BJ (cell line): ENCODE measurements at places on chromosomes 6 and 20. TPM values are rescaled to one million over a fixed set of nuclear protein-coding genes. Genes with fewer than 3 reads are reported as not detected.
A peak's percentile ranks its signal among the peaks of the same experiment; 100 is the strongest.

DNA sequence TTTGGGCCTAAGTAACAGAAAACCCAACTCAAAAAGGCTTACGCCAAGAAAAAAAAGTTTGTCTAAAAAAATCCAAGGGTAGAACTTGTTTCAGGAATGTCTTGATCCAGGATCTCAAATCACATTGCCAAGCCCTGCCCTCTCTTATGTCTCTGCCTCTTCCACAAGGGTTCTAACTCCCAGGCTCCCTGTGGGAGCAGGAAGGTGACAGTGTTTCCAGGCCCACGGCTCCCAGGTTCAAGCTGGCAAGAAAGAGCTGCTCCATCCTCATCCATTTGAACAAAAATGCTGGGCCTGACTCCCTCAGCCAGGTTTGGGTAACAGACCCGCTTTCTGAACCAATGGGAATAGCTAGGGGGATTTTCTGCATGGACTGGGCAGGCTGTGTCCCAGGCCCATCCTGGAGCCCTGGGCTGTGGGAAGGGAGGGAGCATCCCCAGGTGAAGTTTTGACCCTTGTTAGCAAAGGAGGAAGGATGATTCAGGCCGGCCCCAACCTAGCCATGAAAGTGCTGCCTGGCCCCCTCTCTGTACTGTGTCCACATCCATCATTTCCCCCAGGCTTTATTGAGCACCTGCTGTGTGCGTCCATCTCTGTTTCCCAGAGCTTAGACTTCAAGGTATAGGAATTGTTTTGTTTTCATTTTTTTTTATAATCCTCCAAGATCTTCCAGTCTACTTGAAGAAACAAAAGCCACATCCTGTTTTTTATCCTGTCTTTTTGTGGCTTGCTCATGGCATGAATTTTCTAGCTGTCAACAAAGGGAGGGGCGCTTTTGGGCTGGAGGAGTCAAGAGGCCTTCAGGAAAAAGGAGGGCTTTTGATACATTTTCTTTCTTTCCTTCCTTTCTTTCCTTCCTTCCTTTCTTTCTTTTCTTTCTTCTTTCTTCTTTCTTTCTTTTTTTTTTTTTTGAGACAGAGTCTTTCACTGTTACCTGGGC lies 159.8 kb downstream of the TFAP2C start:
- no peak for DNase-seq

- DNase-seq: no peak
Observed at GRCh38 chr6:121670511-121670910, 235.1 kb downstream of the GJA1 start.

- no peak for DNase-seq
Observed at GRCh38 chr6:34115403-34115795, 30.5 kb downstream of the GRM4 start.

- no peak for DNase-seq
Observed at GRCh38 chr20:35767683-35768481, 3.9 kb upstream of the PHF20 start.

DNA sequence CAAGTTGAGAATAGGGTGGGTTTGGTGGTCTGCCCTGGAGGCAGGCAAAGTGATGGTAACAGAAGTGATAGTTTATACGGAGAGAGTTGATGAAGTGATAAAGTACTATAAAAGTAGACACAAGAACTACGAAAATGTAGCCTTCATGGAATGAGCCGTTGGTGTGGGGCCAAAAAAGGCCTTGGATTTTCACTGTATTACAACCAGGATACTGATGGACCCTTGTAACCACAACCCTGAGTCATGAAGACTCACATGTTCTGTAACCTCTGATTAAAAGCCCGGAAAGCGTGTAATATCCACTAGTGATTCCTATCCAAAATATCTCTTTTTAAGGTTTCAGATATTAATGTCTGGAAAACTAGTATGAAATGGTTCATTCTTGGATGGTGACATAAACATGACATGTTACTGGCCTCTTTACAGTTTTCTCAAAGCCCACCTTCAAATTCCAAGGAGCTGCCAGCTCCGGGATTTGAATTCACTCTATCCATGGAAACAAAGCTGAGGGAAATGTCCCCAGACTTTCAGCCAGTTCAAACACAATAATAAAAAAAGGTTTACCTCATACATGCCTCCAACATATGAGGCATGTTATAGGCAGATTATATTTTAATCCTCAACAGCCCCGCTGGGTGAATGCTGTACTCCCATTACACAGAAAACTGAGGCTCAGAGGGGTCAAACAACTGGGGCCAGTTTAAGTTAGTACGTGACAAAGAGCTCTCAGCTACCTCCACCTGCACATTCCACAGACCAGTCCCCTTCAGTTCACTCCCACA lies 55.4 kb downstream of the MRPL14 start:
- peak; percentile 82 for DNase-seq

GRCh38 chr20:23308908-23309307 lies 41.7 kb upstream of the NXT1 start:
- DNase-seq: no peak

DNA sequence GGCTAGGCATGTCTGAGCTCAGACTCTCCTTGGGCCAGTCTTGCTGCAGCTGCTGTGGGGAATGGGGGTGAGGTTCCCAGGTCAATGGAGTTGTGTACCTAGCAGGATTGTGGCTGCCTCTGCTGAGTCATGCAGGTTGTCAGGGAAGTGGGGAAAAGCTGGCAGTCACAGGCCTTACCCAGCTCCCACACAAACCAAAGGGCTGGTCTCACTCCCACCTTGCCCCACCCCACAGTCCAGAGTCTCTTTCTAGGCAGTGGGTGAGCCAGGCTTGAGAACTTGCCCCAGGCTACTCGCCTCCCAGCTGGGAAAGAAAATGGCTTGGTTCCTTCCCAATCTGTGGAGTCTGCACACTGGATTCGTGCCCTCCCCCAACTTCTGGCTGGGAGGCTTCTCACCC lies 65.7 kb downstream of the SCP2D1 start:
- no peak for DNase-seq

DNA sequence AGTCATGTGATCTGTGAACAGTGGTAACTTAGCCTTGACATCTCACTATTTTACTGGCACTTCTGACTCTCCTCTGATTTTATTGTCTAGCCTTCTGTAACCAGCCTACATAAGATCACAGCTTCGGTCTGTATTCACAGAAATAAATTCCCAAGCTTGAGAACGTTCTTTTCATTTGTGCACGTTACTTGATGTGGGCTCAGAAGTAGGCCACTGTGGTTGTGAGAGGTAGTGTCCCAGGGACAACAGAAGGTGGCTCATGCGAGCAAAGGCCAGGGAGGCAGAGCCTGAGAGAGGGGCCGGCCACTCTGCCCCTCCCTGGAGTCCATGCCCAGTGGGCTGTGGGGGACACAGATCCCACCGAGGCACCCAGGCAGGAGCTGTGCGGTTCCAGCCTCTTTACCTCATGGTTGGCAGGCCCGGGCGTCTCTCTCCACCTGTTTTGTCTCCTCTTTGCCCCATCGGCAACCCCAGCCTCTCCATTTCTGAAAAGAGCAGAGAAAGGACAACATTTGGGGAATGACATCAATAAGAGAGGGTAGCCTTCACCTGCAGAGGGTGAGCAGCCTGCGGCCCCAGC lies 207.5 kb upstream of the CST7 start:
- no peak for DNase-seq

GRCh38 chr6:139149383-139149782 lies 14.5 kb downstream of the HECA start:
- DNase-seq: no peak

DNA sequence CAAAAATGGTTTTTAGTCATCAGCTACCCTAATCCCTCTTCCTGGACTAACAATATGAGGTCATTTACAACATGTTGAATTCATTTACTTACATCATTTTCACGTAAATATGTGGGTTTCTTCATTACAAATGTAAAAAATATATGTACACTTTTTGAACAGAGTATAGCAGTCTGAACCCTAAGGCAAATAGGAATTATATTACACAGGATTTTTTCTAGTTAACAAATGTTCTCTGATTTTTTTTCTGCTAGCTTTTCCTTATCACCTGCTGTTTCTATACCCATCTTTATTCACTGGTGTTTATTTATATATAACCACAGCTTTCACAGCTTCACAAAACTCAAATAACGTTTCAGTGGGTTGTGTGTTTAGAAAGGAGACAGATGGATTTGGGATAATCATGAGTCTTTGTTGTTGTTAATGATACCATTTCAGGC lies 21.0 kb upstream of the CD2AP start:
- DNase-seq: no peak

- DNase-seq: no peak
Observed at GRCh38 chr20:53990768-53991450, 79.5 kb downstream of the BCAS1 start.

DNA sequence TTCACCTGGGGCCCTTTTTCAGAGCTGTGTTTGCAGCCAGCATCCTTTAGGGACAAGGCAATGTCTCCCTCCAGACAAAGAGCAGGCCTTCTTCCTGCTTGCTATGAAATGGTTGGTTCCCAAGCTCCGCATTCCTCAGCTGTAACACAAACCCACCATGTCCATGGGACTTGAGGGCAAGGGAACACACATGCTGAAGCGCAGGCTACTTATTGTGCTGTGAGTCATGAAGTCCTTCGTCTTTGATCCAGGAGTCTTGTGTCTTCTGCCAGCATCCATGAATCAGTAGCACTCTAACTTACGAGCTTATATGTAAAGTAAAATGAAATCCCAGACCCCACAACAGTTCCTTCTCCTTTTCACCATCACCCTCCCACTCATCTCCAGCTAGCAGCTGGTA lies 59.0 kb downstream of the ANKRD60 start:
- peak; percentile 50 for DNase-seq

- no peak for DNase-seq
Observed at GRCh38 chr6:137894779-137895385, 27.8 kb downstream of the TNFAIP3 start.

- no peak for DNase-seq
Observed at GRCh38 chr20:22512911-22513489, 71.4 kb downstream of the FOXA2 start.

GRCh38 chr6:26141378-26141904 lies 54.2 kb downstream of the HFE start:
- DNase-seq: no peak

The GABRR1 gene
- polyA plus RNA-seq: not detected in 2 replicates

The CGAS gene
- polyA plus RNA-seq: 1.5 and 2.5 TPM in 2 replicates

The EPB41L1 gene
- 12.4 and 20.2 TPM in 2 replicates for polyA plus RNA-seq

The TPBG gene
- 101 and 104 TPM in 2 replicates for polyA plus RNA-seq

The FAXC gene
- 3.8 and 5.1 TPM in 2 replicates for polyA plus RNA-seq

The MOCS1 gene
- polyA plus RNA-seq: 9.2 and 13.4 TPM in 2 replicates

The HLA-E gene
- polyA plus RNA-seq: 211 and 293 TPM in 2 replicates

The TREML2 gene
- polyA plus RNA-seq: not detected in 2 replicates

The TMEM217 gene
- polyA plus RNA-seq: 2.3 and 3.1 TPM in 2 replicates

The CENPQ gene
- polyA plus RNA-seq: 2.1 and 4.7 TPM in 2 replicates

The SPATS1 gene
- polyA plus RNA-seq: not detected in 2 replicates

The ZNF311 gene
- 0.74 and 1.0 TPM in 2 replicates for polyA plus RNA-seq

The HLA-DQA1 gene
- polyA plus RNA-seq: not detected in 2 replicates

The TFAP2B gene
- polyA plus RNA-seq: not detected in 2 replicates

The ULBP3 gene
- polyA plus RNA-seq: 5.6 and 6.0 TPM in 2 replicates
